ENCODE measurements at places on chromosomes 6 and 20. TPM values are rescaled to one million over a fixed set of nuclear protein-coding genes. Genes with fewer than 3 reads are reported as not detected.
A peak's percentile ranks its signal among the peaks of the same experiment; 100 is the strongest.

GRCh38 chr20:3364323-3365013 lies 43.0 kb downstream of the DNAAF9 start:
- H3K4me1 ChIP-seq: peaks cover 2% of the 10 kb centered on the region
- H3K27ac ChIP-seq: peak overlapping the region; percentile 51
- peaks cover 23% of the 10 kb centered on the region for H3K36me3 ChIP-seq
- H3K4me3 ChIP-seq: no peak overlapping the region

- H3K27ac ChIP-seq: no peak overlapping the region
- peaks cover 31% of the 10 kb centered on the region for H3K27me3 ChIP-seq
- no peaks in the 10 kb centered on the region for H3K4me1 ChIP-seq
- H3K4me3 ChIP-seq: no peak overlapping the region
- no peaks in the 10 kb centered on the region for H3K36me3 ChIP-seq
- DNase-seq: no peak
Observed at GRCh38 chr20:24018796-24019195, 30.2 kb upstream of the GGTLC1 start.

DNA sequence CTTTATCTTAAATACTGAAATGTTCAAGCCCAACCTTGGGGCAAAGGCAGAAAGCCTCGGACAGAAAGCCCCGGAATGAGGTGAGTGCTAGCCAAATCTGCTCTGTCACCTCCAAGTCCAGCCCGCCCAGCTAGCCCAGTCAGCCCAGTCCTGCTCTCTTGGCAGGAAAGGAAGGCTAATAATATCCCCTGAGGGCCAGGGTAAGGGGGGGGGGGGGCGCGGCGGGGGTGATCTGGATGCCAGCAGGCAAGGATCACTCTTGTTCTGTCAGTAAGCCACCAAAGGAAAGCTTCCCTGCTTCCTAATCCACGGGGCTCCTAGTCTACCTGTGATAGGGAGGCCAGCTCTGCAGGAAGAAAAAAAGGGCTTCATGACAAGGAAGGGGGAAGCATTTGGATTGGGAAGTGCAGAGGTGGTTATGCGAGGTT lies 1.1 kb downstream of the NDRG3 start:
- no peaks in the 10 kb centered on the region for H3K36me3 ChIP-seq
- DNase-seq: no peak
- no peaks in the 10 kb centered on the region for H3K27me3 ChIP-seq
- H3K4me3 ChIP-seq: peak overlapping the region; percentile 87
- peak overlapping the region; percentile 86 for H3K27ac ChIP-seq

DNA sequence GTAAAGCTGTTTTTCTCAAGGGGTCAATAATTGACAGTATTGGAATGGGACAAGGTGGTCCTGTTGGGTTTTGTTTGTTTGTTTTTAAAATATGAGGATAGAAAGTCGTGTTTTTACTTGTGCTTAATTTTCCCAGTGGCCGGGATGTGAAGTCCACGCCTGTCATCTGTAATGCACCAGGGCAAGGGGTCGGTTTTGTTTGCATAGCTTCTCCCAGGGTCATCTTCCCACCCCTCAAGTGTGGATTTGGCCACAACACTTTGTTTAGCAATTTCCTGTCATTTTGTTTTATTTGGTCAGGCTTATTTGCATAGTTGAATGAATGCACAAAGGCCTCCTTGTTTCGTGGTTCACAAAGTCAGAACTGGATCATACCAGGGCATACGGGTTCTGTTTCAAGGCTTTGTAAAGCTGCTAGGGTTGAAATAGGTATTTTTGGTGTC lies 29.8 kb downstream of the SYNJ2 start:
- peaks cover 7% of the 10 kb centered on the region for H3K36me3 ChIP-seq
- peaks cover 57% of the 10 kb centered on the region for H3K4me1 ChIP-seq

DNA sequence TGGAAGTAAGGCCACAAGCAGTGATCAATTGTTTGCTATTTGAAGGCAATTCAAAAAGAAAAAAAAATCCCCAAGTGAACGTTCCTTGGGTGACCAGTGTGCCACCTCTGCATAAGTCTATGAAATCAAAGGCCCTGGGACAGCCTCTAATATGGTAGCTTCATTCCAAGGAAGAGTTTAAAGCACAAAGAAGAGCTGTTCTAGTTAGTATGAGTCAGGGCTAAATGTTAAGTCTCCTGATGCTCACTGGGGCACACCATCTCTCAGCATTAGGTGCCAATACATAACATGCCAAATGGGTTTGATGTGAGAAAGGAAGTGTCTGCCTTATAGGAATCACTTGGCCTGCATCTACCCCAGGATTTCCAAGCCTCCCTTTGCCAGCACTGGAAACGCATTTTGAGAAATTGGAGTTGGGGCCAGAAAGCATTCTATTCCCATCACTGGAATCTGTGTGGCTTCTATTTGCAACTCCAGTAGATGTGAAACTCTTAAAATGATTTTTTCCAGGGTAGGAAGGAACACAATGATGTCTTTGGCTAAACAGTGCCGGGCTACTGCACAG lies 13.0 kb downstream of the UNC5CL start:
- peaks cover 37% of the 10 kb centered on the region for H3K4me1 ChIP-seq
- peaks cover 2% of the 10 kb centered on the region for H3K27me3 ChIP-seq
- H3K36me3 ChIP-seq: no peaks in the 10 kb centered on the region
- DNase-seq: no peak
- H3K4me3 ChIP-seq: no peak overlapping the region
- peak overlapping the region; percentile 38 for H3K27ac ChIP-seq

The TBXT gene
- not detected for total RNA-seq

GRCh38 chr20:23346002-23346401 lies 4.6 kb upstream of the NXT1 start:
- no peak for DNase-seq
- no peak overlapping the region for H3K27ac ChIP-seq
- H3K36me3 ChIP-seq: no peaks in the 10 kb centered on the region
- no peaks in the 10 kb centered on the region for H3K27me3 ChIP-seq
- H3K4me3 ChIP-seq: no peak overlapping the region

DNA sequence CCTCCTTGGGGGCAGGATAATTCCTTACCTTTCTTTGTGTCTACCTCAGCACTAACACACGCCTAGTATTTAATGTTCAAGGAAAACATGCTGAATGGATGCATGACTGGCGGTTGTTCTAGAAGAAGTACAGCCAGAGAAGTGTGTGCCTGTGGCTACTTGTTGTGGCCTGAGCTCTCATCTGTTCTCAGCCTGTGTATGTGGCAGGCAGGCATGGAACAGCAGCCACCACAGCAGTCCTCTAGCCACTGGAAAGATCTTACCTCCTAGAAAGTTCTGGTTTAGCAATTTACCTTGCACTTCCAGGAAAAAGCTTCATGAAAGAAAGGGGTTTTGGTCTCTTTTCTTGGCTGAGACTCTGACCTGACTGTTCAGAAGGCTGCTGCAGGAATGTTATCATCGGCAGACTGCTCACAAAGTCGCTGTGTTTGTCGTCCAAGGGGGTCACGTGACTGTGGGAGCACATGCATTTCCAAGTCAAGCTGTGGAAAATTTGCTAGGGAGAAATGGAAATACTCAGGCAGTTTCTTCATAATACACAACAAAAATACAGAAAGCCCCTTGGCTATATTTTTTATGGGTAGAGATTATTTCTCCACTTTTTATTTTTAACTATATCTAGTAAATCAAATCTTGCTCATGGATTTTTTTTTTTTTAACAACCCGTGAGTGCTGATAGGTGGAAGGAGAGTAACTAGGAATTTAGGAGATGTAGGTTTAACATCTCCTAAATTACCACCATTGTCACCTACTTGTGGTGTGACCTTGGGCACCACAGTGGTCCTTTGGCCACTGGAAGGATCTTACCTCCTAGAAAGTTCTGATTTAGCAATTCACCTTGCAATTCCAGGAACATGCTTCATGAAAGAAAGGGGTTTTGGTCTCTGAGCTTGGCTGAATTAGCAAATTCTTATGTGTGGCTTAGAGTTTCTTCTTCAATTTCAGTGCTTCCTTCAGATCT lies 110.8 kb upstream of the GPR6 start:
- H3K4me3 ChIP-seq: no peak overlapping the region
- no peaks in the 10 kb centered on the region for H3K4me1 ChIP-seq
- H3K27me3 ChIP-seq: peaks cover 12% of the 10 kb centered on the region
- DNase-seq: no peak
- no peaks in the 10 kb centered on the region for H3K36me3 ChIP-seq

- no peaks in the 10 kb centered on the region for H3K36me3 ChIP-seq
- no peak for DNase-seq
- no peak overlapping the region for H3K4me3 ChIP-seq
- H3K4me1 ChIP-seq: no peaks in the 10 kb centered on the region
- no peak overlapping the region for H3K27ac ChIP-seq
- H3K27me3 ChIP-seq: peaks cover 14% of the 10 kb centered on the region
Observed at GRCh38 chr6:68710496-68710895, 75.4 kb downstream of the ADGRB3 start.

GRCh38 chr6:19697744-19698290 lies 139.4 kb upstream of the ID4 start:
- no peak overlapping the region for H3K4me3 ChIP-seq
- no peaks in the 10 kb centered on the region for H3K36me3 ChIP-seq

- H3K4me1 ChIP-seq: peaks cover 58% of the 10 kb centered on the region
- peaks cover 6% of the 10 kb centered on the region for H3K36me3 ChIP-seq
- H3K4me3 ChIP-seq: peak overlapping the region; percentile 55
- no peak overlapping the region for H3K27ac ChIP-seq
Observed at GRCh38 chr6:25165177-25165576, 114.0 kb upstream of the CARMIL1 start.

All from chondrocyte (in vitro differentiated cells).